ENCODE measurements at places on chromosomes 13 and 19. TPM values are rescaled to one million over a fixed set of nuclear protein-coding genes. Genes with fewer than 3 reads are reported as not detected.

- peak; percentile 95 for DNase-seq
Measured at GRCh38 chr13:113785051-113786010, 26.3 kb downstream of the TMEM255B start.

DNA sequence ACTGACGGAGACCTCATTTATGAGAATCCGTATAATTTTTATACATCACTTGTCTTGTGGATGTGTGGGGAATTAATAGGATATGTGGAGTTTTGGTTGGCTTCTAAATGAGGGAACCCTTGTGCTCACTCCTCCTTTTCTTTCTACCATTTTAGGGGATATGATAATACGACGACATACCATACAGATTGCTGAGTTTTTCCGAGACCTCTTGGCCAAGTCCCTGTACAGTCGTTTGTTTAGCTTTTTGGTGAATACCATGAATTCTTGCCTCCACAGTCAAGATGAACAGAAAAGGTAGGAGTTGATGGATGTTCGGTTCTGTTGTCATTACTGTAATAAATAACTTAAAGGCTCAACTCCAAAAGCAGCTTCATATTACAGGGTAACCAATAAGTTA lies 335.2 kb downstream of the MYO16 start:
- no peak for DNase-seq

GRCh38 chr13:64428196-64428595 lies 2801.9 kb downstream of the PCDH9 start:
- peak; percentile 33 for DNase-seq

Gene SERP2
- not detected for total RNA-seq

- DNase-seq = peak; percentile 34
Measured at GRCh38 chr19:42313096-42313839, at the start of gene TMEM145. TMEM145 (plus strand) TSS chr19:42313309; CDS start chr19:42313377, 68 bp downstream.

DNA sequence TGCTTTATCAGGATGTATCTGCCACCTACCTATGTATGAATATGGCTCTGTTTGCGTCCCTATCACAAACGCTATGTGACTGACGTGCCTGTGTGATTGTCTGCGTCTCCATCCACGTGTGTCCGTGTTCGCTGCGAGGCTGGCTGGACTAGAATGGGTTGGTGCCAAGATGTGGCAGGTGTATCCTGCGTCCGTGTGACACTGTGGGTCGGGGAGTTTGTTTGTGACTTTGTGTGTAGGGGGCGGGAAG lies 6.7 kb upstream of the HOOK2 start:
- no peak for DNase-seq

DNA sequence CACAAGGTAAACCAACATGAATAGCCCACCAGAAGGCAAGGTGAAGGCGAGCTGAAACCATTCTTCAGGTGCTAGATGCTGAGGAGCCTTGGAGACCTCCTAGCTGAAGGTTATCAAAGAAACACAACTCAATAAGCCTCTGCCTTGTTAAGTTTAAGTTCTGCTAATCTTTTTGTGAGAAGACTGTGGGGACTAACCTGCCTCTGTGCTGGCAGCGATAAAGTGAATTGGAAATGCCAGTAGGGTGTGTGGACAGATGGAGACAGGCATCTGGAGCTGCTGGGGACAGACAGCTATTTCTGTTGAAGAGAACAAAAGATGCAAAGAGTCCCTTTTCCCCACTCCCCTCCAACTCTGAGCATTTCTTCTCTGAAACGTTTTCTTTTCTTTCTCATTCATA lies 33.5 kb upstream of the FLT1 start:
- no peak for DNase-seq

Gene SKA3
- total RNA-seq = 5.9 TPM

DNA sequence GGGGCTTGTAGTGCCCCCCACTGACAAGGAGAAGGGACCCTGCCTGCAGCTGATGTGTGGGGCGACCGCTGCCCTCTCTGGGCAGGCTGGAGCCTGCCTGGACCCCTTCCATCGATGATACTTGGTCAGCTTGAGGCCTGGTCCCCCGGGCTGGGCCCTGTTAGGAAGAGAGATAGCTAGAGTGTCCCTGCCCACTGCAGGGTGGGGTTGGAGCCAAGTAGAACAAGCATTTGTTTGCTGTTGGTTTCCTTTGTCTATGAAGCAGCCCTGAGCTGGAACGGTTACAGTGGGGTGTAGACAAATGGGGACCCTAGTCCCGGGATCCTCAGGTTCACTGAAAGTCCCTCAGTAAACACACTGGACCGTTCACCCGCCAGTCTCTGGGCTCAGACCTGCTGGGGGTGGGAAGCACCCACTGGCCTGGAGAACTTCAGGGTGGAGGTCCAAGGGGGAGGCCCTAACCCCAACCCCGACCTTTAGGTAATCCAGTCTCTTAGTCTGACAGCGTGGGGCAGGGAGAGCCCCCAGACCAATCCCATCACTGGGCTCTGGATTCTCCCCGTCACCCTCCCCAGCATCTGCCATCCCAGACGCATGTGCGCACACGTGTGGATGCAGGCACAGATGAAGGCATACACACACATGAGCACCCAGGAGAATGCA lies 204.8 kb upstream of the ZNF536 start:
- no peak for DNase-seq

GRCh38 chr13:87889254-87889653 lies 218.1 kb downstream of the SLITRK5 start:
- no peak for DNase-seq

GRCh38 chr13:46145135-46145534 lies 36.8 kb downstream of the LCP1 start:
- no peak for DNase-seq

GRCh38 chr19:58575183-58576041 lies 2.3 kb upstream of the MZF1 start:
- peak; percentile 91 for DNase-seq

Gene DACT3
- 0.09 TPM for total RNA-seq

DNA sequence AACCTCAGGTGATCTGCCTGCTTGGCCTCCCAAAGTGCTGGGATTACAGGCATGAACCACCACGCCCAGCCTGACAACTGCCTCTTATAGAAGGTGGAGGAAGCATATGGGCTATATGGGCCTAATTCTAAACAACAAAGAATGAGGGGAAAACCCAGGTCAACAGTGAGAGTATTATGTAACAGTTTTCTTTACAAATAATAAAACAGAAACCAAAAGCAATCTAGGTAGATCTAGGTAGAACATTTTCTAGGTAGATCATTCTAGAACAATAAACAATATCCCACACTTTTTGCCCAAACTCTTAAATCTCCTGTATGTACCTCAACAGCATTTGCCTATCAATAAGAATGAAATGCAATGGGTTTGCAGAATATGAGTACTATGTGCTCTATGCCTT lies 267.4 kb downstream of the ABCC4 start:
- DNase-seq = no peak

Gene ATP4A
- total RNA-seq = not detected

- no peak for DNase-seq
Measured at GRCh38 chr19:18946918-18947317, 5.9 kb upstream of the HOMER3 start.

Gene METTL21C
- total RNA-seq = not detected

DNA sequence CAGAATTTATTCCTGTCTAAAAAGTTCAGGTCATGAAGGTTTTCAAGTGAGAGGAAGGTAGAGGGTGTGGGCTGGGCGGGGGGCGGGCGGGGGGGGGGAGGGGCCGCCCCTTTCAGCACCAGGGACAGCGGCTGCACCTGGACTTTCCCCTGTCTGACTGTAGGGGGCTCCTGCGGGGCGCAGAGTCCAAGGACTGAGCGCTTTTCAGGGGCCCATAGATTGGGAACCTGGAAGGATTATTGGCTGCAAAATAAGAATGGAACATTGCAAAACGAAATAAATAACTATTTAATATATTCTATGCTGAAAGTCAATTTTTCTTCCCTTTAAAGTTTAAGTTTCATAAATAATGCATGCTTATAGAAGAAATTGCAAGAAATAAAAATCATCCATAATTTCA lies 8.9 kb upstream of the CYP4F3 start:
- peak; percentile 44 for DNase-seq

DNA sequence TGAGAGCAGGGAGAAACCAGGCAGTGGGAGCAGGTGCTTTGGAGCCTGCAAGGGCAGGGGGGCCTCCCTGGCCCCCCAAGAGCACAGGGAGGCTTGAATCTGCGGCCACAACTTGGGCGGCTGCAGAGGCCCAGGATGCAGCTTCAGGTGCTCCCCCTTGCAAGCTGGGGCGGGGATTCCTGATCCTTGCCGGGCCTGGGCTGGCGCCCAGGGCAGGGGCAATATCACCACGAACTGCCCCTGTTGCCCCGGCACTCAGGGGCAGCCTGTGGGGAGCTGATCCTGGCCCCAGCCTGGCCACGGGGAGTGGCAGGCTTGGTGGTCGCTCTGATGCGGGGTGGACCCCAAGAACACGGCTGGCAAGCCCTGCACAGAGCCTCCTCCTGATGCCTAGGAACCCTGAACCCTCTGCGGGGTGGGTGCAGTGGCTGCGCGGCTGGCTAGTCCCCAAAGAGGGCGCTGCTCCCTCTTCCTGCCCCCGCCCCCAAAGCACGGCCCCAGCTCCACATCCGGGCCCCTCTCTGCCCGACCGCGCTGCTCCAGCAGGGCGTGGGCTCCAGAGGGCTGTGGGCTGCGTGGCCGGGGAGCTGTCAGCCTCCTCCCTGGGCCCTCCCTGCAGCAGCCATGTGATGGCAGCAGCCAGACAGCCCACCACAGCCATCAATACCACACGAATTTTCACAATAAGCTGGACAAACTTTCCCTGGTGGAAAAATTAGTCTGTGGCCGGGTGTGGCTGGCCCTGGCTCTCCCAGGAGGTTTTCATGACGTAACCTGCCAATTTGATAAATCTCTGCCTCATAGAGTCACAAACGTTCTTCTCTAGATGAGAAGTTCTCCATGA lies 21.0 kb downstream of the TNFSF9 start:
- DNase-seq = no peak

All from MCF 10A (cell line).